ENCODE measurements at places on chromosomes 6 and 20.

DNA sequence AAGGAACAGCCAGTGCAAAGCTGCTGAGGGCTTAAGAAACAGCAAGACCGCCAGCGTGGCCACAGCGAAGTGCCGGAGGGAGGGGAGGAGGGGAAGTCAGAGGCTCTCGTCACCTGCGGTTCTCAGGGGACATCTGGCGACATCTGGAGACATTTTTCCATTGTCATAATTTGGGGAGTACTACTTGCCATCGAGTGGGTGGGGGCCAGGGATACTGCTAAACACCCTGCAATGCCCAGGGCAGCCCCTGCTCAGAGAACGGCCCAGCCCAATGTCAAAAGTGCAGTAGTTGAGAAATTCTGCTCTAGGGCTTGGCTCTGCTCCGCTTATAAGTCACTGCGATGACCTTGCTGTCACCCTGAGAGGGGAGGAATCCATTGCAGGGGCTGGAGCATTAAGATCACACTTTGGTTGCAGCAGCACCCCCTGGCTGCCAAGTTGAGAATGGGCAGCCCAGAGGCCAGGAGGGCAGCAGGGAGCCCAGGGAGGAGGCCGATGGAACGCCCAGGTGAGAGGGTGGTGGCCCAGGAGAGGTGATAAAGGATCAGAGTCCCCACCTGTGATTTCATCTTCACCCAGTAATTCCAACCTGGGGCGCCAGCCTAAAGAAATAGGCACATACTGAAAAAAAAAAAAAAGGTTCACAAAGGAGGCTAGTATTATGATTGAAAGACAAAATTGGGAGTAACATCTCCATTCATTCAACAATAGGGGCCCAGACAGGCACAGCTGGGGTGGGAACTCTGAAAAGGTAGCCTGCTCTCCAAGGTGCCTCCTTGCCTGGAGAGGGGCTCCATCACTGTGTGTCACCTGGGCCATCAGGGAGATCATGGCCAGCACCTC lies 218.2 kb downstream of the BMP7 start:
- DNase-seq, result no peak

- no peak for DNase-seq
Measured at GRCh38 chr6:119096721-119097565, 18.5 kb upstream of the FAM184A start.

GRCh38 chr6:155171747-155172449 lies 91.9 kb upstream of the CLDN20 start:
- no peak for DNase-seq

DNA sequence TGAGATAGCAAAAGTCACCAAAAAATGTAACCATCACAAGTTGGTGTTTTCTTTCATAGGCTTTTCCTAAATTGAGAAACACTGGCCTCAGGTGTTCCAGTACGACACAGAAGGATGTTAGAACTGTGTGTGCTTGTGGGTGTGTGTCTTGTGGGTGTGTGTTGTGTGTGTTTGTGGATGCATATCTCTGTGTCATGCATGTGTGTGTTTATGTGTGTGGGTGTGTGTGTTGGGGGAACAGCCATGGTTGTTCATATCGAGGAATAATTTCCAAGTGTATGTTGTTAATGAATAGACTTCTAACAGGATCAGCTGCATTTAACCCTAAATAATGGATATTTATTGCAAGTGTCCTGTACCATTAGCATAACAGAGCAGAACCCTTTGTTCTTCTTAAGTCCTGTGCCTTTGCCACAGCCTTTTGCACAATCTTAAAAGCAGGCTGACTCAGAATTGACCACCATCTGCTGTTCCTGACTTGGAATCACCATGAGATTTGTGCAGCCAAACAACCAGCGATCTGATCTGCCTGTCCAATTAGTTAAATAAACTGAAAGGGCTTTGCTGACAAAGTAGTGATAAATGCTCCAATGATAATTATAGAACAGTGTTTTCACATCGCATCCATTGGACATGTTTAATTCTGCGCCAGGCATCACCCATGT lies 7.6 kb downstream of the CD93 start:
- DNase-seq, result no peak

GRCh38 chr6:67606906-67607828 lies 1027.9 kb upstream of the ADGRB3 start:
- DNase-seq, result no peak

DNA sequence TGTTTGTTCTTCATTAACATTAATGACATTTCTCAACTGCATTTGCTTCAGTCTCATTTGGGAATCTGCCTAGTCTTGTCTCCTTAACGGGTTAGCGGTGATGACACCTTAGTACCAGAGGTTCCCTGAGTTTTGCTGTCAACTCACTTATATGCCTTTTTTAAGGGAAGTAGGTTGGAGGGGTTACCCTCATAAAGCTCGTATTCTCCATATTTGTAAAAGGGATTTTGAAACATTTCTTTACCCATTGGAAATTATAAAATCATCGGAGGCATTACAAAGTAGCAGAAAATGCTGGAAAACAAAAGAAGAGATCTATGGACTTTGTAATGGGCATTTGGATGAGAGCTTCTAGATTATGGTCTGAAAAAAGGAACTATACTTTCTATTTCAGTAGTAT lies 88.7 kb upstream of the PRDM1 start:
- no peak for DNase-seq

DNA sequence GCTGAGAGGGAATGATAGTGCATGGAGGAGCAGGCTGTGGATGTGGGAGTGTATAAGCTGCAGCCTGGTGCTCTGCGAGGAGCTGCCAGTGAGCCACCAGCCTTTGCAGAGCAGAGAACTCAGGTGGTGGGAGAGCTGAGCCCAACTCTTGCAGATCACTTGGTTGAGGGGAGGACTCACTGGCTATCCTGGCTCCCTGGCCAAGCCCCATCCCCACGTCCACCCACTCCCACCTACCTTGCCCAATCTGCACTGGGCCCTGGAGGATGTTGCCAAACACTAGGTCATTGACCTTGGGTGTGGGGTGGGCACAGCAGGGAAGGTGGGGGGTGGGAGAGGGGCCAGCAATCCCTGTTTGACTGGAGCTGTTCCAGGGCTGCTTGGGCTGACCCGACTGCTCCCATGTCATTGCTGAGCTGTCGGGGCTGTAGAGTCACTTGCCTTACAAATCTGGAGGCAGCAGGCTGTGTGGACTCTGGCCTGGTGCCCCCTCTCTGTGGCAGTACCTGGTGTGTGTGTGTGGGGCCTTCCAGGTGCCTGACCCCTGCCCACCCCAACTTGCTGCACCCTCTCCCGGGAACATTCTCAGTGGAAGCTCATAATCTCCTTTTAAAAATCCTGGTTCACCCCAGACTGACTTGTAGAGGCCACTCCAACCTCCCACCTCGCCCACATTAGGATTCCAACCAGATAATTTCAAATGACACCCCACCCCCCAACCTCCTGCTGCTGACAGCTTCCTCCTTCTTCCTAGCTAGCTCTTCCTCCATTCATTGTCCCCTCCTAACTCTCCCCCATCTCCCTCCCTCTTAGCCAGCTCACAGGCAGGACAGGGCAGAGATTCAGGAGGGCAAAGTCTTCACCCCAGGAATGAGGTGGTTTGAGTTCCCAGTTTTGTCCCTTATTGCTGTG lies 162.3 kb downstream of the MRPL14 start:
- DNase-seq, result no peak

GRCh38 chr6:110178626-110179405 lies 654 bp downstream of the WASF1 start:
- DNase-seq, result no peak

DNA sequence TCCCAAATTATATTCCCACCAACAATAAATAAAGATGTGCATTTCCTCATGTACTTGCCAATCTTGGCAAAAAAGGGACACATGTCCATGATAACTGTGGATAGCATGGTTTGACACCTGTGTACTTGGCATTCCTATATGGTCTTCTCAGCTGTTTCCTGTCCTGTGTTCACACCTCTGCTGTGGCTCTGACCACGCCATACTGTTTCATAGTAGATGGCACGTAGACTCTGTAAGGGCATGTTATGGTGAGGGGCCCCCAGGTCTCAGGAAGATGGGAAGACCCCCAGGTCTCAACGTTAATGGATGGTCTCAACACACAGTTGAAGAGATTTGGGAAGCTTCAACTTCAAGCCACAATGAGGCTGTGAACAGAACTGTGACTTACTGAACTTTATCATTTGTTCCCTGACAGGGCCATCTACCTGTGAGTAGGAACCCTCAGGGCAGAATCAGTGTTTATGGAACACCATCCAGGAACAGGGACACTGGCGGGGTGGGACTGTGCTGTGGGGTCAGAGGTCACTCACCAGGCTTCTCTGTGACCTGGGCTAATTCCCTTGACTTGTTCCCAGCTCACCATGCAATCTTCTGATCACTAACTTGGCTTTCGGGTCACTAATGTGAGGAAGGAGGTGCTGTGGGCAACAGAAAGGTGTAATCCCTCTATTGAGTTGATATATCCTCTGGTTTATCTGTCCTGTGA lies 11.8 kb downstream of the ZBTB24 start:
- no peak for DNase-seq

DNA sequence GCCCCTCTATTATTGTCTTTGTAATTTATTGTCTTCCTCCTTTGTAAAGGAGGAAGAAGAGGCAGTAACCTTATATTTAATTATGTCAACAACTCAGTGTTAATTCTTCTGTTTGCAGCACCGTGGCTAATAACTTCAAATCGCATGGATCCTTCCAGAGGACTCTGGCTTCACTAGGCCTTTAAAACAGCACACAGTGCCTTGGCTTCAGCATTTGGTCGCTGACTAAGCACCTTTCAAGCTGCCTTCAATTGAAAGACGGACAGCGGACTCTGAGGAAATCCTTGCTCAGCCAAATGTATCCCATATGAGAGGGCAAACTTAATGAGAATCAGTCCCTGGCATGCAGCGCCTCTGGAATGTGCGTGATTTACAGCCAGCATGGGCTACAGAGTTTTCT lies 64.2 kb downstream of the SGK1 start:
- no peak for DNase-seq

GRCh38 chr6:165663377-165663735 lies 315 bp upstream of the PDE10A start:
- DNase-seq, result no peak

DNA sequence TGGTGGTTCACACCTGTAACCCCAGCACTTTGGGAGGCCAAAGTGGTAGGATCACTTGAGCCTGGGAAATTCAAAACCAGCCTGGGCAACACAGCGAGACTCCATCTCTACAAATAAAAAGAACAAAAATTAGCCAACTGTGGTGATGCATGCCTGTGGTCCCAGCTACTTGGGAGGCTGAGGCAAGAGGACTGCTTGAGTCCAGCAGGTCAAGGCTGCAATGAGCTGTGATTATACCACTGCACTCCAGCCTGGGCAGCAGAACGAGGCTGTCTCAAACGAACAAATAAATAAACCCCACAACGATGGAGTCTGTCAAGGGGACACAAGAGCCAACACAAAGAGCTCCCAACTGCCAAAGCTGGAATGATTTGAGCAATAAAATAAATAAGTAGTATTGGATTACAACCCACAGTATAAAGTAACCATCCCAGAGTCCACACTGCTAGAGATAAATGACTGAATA lies 13.5 kb downstream of the ZMYND8 start:
- no peak for DNase-seq

GRCh38 chr6:128463942-128464341 lies 56.5 kb downstream of the PTPRK start:
- DNase-seq, result no peak

- DNase-seq, result no peak
Measured at GRCh38 chr6:155411154-155412052, 44.2 kb downstream of the NOX3 start.

DNA sequence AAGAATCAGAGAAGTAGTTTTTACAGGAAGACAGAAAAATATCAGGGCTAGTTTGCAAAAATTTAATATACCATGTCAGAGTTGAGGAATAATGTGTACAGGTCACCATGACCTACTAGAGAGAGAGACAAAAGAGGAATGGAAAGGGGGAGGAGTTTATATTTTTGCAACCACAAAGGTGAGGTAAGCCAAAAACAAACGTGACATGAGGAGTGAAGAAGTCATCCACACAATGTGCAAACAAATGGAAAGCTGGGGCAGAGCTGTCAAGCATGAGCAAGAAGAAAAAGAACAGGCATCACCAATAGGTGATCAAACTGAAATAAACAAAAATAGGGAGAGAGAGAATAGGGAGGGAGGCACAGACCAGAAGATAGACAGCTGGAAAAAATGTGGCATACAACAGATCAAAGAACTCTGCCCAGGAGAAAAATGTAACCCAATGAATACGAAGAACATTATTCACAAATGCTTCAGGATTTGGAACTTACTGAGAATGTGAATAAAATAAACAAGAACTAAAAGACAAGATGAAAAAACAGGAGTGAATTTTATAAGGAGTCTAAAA lies 15.5 kb downstream of the RARS2 start:
- no peak for DNase-seq

- no peak for DNase-seq
Measured at GRCh38 chr6:4687989-4688947, 87.9 kb upstream of the CDYL start.

DNA sequence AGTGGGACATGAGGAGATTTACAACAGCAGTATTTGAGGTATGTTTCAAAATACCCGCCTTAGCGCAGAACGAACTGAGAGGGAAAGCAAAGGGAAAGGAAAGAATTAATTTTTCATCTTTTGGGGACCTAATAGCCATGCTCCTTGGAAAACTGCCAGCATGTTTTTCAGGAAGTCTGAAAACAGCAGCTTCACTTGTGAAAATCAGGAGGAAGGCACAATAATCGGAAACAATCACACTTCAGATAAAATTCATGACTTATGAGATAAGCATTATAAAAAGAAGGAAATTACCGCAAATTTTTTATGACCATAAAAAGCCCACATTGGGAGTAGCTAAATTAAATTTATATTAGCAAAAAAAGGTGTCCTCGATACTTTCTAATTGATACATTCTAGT lies 541.1 kb downstream of the HAO1 start:
- no peak for DNase-seq

GRCh38 chr6:144753023-144753705 lies 468.0 kb downstream of the UTRN start:
- no peak for DNase-seq

GRCh38 chr6:42436825-42437224 lies 14.9 kb downstream of the TRERF1 start:
- DNase-seq, result no peak

DNA sequence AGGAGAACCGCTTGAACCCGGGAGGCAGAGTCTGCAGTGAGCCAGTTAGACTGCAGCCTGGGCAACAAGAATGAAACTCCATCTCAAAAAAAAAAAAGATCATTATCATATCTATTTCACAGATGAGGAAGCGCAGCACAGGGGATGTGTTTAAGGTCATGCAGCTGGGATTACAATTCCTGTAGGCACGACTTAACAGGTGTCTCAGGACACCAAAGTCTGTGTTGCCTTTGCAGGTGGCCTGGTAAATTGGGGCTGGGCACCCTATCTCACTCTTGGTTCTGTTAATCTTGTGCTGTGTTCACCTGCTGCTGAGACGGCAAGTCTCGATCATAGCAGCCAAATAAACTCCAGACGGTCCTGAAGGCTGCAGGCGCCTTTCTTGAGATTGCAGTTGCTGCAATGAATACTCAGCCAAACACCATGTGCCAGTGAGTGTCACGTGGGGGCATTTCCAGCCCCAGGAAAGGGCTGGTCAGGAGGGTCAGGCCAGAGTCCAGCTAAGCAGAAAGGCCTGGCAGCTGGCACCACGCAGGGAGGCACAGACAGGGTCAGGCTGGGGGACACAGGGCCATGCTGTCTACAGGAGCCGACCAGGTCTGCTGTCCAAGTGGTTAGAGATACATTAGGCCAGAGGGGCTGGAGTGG lies 55.8 kb downstream of the FGD2 start:
- no peak for DNase-seq

Measured in bone marrow (tissue), 2 donors.